Stimulated activated CD4-positive, alpha-beta T cell treated with anti-CD3 and anti-CD28 coated beads, Interleukin-2, amount 100 ng/mL, for 48 hours (primary cell): ENCODE measurements at places on chromosomes 12 and 14.

- no peak for DNase-seq
Observed at GRCh38 chr12:100868487-100868886, 73.9 kb downstream of the ANO4 start.

DNA sequence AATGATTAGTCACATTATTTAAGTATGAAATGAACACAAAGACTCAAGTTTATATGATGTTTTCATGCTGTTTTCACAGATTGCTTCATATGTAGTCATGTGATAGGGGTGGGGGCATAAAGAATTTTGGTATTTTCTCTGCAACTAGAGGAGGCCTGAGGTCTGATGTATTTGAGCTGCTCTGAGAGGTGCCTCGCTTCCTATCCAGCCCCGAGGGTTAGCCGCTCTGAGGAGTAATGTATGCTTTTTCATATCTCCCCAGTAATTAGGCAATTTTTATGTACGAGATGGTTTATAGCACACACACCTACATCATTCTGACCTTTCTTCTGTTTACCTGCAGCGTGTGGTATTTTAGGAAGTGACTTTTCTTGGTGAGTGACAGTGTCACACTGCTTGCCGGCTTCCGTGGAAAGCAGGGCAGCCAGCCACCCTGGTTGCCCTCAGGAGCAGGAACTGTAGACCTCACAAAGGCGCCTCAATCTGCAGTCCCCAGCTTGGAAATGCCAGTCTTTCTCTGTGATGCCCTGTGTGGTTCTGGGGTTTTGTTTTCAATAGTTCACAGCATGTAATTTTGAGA is 106.4 kb downstream of the VRK1 start:
- DNase-seq = no peak

GRCh38 chr12:93950311-93950710 is 198.1 kb upstream of the PLXNC1 start:
- DNase-seq = no peak

DNA sequence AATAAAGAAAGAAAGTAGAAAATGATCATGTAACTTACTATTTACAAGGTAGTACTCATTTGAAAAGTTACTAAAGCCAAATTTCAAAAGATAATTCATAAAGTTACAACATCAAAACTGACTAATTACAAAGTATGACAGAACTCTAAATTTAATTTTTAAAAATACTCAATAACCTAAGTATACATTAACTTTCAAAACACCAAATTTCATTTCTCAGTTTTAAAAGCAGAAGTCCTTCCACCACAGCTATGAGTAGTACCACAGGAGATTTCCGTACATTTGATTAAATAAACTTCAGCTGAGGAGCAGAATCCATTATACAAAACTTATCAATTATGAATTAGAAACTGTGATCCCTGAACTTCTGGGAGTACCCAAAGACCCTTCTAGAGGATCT is 100.8 kb upstream of the BBS10 start:
- no peak for DNase-seq

GRCh38 chr12:12323591-12323990 is 26.5 kb downstream of the MANSC1 start:
- no peak for DNase-seq

DNA sequence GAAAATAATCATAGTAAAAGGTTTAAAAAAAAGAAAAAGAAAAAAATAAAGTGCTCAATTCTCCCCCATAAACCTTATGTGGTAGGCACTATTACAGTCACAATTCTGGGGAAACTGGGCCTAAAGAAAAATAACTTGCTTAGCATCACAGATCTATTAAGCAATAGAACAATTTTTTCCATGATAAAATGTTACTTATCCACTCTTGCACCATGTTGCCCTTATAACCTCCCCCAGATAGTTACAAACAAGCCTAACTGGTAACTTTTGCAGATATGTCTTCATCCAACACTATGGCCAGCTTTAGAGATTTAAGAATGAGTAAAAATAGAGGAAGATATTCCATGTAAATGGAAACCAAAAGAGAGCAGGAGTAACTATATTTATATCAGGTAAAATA is 164.8 kb downstream of the DUSP6 start:
- no peak for DNase-seq

GRCh38 chr12:20369305-20370013 is 1.1 kb downstream of the PDE3A start:
- no peak for DNase-seq

DNA sequence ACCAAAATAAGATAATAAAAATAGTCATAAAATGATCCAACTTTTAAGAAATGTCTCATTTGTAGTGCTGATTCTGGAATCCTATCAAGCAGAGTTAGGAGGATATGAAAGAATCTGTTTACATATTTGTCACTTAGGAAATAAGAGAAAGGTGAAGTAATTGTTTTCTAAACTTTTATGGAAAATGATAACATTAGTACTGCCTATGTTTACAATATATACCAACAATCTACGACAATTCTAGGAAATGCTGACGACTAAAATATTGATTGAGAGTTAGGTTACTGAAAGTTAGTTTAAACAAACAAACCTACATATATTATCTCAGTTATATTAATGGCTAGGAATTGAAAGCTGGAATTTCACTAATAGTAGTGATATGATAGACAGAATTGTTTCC is 18.0 kb downstream of the TSPAN19 start:
- DNase-seq = no peak

DNA sequence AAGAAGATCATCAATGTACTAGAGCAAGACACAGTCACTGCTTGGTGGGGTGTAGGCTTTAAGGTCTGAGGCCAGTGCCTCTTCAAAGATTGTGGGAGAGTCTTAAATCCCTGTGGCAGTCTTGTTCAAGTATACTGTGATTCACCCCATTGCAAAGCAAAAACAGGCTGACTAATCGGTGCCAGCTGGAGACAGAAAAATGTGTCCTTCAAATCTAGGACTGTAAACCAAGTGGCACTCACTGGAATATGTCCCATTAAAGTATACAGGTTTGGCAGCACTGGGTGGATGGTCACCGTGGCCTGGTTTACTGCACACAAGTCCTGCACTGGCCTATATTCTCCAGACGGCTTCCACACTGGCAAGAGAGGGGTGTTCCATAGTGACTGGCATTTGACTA is 1315.3 kb downstream of the TMEM121 start:
- no peak for DNase-seq

DNA sequence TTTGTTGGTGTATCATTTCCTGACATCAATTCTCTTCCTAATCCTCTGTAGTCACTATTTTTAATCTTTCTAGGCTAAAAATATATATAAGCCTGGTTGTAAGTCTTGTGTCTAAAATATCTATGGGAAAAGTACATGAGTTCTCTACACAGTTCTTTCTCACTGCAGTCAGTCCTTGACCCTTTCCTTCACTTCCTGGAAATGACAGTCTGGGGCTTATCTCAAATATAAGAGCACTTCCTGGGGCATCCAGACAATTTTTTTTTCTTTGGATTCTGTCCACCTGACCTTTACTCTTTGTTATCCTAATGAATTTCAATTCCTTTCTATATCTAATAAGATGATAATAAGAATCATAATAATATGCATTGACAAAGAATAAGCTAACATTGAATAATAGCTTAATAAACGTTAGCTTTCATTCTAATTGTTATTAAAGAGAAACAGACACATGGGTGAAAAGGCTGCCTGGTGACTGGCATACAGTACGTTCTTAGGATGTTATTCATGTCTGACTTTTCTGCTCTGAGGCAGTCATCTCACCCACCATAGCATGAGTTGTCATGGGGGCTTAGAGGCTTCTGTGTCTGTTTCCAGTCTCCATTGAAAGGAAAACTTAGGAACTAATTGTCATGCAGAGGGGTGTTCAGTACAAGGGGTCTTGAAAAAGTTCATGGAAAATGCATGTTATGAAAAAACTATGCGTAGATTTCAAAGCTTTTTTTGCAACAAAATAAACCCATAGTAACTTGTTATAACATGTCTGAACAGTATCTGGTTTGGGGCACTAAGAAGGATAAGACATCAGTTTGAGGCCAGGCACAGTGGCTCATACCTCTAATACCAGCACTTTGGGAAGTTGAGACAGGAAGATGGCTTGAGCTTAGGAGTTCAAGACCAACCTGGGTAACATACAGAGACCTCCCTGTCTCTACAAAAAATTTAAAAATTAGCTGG is 66.2 kb upstream of the DNM1L start:
- DNase-seq = no peak

- DNase-seq = no peak
Observed at GRCh38 chr12:31245822-31246469, 80.0 kb downstream of the SINHCAF start.

GRCh38 chr14:104845834-104846441 is 19.1 kb upstream of the CEP170B start:
- no peak for DNase-seq

DNA sequence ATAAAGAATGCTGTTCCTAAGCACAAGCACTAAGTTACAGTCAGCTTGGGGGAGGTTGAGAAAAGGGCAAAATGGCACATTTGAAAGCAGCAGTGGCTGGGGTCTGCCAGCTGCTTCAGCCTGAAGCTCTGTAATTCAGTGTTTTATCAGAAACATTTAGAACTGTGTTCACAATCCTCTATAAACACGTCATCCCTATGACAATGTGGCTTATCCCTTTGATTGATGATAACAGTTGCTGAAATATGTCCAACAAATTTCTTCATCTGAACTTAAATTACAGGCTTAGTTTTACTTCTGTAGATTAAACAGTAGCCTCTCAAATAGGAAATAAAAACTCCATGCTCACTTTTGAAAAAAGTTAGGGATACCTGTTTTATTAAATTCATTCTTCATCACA is 108.8 kb downstream of the VEZT start:
- DNase-seq = no peak

GRCh38 chr14:68667313-68667791 is 125.5 kb downstream of the ZFP36L1 start:
- DNase-seq = no peak

DNA sequence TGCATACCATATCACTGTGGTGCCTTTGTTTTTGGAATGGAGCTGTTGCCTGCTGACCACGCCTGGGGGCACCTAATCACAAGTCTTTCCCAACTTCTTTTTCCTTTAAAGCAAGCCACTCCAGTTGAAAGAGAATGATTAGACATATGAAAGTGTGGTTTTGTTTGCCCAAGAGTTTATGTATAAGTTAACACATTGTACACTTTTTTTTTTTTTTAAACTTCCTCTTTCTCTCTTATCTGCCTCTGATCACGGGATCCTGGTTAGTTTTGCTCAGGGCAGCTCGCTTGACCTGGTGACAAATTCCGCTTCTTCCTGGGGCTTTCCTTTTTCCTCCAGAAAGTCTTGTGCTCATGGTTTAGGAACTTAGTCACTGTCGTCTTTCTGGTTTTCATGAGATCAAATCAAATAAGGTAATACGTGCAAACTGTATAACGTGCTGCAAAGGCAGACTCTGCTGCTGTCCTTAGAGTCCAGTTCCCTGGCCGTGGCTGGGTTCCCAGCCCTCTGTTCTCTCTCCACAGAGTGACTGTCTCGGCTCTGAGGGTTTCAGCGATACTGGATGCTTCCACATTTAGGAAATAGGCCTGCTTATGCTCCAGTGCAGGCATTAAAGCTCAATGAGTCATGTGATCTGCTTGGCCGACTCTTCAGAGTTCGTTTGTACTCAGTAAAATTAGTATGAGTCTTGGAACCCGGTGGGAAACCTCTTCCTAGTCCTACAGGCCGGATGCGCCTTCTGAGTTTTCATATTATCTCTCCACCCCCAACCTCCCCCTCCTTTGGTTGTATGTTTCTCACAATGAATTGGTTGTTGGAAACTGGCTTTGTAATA is 15.2 kb downstream of the RASSF3 start:
- DNase-seq = peak; percentile 19

DNA sequence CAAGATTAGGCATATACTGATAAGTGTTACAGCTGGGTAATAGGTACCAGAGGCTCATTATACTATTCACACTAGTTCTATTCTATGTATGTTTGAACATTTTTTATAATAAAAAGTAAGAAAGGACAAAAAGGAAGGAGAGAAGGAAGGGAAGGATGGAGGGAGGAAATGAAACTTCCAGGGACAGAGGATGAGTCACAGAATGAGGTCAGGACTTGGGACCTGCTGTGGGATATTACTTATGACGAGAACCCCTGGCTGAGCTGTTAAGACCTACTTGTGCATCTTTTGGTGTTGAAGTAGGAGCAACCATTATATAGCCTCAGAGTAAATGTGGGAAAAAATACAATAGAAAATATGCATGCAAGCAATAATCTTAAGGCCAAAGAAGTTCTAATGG is 16.7 kb upstream of the TMEM260 start:
- no peak for DNase-seq

DNA sequence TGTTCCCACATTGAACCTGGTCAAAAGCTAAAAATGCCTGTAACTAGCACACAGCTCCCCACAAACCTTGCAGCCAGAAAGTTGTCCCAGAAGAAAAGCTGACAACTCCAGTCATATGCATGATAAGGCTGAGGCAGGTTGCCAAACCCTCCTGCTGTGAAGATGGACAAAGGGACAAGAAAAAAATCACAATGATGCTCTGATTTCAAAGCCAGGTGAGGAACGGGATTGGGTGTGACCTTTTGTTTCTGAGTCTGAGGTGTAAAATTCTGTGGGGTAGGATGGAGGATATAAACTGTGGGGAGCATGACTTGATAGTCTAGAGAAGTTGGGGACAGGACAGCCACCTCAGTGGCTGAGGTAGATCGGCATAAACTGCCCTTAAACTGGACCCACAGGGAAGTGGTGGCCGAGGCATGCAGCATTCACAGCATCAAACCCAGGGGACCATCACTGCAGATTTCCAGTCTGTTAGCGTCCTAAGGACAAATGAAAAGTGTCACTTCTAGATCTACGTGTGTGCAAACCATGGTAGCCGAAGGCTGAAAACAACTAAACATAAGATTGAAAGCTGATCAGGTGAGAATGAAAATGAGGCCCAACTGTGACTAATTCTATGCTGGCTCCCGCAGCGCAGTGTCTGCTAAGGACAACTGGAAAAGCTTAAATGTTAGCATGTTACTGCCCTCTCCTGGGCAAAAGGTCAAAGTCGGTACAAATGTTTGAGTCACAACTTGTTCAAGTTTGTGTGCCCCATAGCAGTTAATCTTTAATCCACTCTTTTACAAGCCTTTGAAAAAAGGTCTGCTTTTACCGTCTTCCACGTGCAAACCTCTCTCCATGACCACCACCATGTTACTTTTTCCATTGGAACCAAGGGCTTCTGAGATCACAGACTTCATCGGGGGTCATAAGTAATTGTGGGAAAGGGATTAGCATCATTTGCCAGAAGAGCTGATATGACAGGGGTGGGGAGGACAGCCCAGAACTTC is 39.8 kb downstream of the GRIN2B start:
- DNase-seq = peak; percentile 1

GRCh38 chr12:33116284-33116683 is 219.7 kb upstream of the PKP2 start:
- no peak for DNase-seq
